ENCODE measurements at places on chromosomes 5 and 9.
A peak's percentile ranks its signal among the peaks of the same experiment; 100 is the strongest.

GRCh38 chr5:170523142-170523551 lies 19.3 kb downstream of the KCNIP1 start:
- peak; percentile 29 for DNase-seq

GRCh38 chr5:56840597-56840996 lies 25.2 kb downstream of the MAP3K1 start:
- no peak for DNase-seq

GRCh38 chr5:137649228-137649935 lies 86.5 kb downstream of the KLHL3 start:
- DNase-seq: peak; percentile 71

DNA sequence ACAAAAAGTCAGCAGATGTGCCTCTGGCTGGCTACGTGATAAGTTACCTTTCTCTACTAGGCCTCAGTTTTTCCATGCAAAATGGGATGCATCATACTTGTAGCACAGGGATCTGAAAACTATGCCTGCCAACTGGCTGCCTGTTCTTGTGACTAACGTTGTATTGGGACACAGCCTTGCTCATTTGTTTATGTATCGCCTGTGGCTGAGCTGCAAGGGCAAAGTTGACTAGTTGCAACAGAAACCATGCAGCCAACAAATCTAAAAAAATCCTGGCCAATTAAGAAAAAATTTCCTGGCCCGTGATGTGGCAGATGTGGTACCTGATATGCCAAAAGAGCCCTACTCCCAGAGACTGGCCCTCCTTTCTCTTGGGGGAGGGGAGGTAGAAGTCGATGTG lies 131.3 kb downstream of the SEC61B start:
- DNase-seq: peak; percentile 98

GRCh38 chr9:124765439-124765835 lies 5.7 kb downstream of the NR6A1 start:
- DNase-seq: no peak

GRCh38 chr5:169522851-169523250 lies 60.7 kb upstream of the SPDL1 start:
- no peak for DNase-seq

- DNase-seq: peak; percentile 27
Measured at GRCh38 chr5:157828944-157829639, 29.9 kb downstream of the CLINT1 start.

- DNase-seq: no peak
Measured at GRCh38 chr5:122937914-122938313, 92.5 kb downstream of the SNX24 start.

GRCh38 chr9:124006448-124007361 lies 4.9 kb upstream of the LHX2 start:
- no peak for DNase-seq

- no peak for DNase-seq
Measured at GRCh38 chr5:88396000-88396535, 127.4 kb upstream of the TMEM161B start.

DNA sequence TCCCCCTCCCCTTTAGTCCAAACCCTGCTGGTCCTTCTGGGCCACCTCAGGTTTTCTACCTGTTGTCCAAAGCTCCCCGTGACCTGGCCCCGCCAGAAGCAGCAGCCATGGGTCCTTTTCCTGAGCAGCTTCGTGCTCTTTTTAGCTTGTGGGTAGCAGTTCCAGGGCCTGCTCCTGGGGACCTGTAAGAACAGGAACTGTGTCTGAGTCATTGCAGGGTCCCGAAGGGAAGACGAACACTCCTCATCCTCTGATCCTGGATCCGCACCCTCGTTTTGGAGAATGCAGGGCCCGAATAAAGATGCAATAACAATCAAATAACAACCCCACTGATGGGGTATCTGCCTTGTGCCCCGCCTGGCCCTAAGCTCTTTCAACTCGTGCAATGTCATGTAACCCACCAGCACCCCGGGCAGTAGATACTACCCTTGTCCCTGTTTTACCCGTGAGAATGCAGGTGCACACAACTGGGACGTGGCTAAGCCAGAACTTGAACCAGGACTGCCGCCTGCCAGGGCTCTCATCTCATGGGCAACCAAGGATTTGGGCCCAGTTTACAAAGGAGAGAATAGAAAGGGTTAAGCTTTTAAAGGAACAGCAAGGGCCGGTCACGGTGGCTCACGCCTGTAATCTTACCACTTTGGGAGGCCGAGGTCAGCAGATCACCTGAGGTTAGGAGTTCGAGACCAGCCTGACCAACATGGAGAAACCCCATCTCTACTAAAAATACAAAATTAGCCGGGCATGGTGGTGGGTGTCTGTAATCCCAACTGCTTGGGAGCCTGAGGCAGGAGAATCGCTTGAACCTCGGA lies 33.2 kb downstream of the NEK6 start:
- DNase-seq: no peak

- DNase-seq: no peak
Measured at GRCh38 chr5:11981986-11982385, 77.7 kb upstream of the CTNND2 start.

GRCh38 chr9:86892576-86892975 lies 54.7 kb downstream of the GAS1 start:
- DNase-seq: no peak

- DNase-seq: no peak
Measured at GRCh38 chr9:132547436-132547835, 35.0 kb upstream of the BARHL1 start.

- DNase-seq: no peak
Measured at GRCh38 chr5:39202597-39203274, 16.6 kb downstream of the FYB1 start.

DNA sequence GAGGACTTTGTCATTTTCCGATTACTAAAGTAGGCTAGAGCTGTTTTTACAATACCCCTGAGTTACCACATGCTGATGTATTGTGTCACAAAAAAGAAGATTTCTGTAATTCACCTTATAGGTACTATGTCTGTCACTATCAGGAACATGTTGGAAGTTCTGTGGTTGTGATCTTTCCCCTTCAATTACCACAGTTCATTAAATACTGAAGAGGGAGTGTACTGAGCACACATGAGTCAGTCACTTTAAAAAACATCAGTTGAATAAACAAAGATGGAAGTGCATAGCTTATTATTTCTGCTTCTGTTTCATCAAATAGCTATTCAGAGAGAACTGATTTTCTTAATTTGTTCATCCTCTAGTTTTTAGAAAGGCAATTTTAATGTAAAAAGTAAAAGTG lies 31.7 kb downstream of the AP3S1 start:
- peak; percentile 20 for DNase-seq

DNA sequence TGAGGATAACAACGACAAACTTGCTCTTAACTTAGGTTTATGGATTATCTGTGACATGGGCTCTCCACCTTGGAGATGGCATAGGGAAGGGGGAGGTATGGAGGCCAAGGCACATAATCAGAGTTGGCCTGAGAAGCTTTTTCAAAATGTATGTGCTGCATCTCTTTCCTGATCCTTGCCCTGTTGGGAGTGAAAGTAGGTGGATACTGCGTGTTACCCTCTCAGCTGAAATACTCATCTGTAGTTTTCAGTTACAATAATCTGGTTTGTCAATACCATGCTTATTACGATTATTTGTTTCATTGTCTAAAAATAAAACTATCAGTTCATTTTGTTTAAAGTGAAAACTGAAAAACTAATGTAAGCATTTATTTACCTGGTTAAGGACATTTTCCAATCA lies 86.7 kb downstream of the SLC44A1 start:
- DNase-seq: no peak

GRCh38 chr9:90460220-90460619 lies 182.4 kb downstream of the DIRAS2 start:
- DNase-seq: no peak

GRCh38 chr5:81165493-81166119 lies 67.5 kb upstream of the CKMT2 start:
- peak; percentile 63 for DNase-seq

DNA sequence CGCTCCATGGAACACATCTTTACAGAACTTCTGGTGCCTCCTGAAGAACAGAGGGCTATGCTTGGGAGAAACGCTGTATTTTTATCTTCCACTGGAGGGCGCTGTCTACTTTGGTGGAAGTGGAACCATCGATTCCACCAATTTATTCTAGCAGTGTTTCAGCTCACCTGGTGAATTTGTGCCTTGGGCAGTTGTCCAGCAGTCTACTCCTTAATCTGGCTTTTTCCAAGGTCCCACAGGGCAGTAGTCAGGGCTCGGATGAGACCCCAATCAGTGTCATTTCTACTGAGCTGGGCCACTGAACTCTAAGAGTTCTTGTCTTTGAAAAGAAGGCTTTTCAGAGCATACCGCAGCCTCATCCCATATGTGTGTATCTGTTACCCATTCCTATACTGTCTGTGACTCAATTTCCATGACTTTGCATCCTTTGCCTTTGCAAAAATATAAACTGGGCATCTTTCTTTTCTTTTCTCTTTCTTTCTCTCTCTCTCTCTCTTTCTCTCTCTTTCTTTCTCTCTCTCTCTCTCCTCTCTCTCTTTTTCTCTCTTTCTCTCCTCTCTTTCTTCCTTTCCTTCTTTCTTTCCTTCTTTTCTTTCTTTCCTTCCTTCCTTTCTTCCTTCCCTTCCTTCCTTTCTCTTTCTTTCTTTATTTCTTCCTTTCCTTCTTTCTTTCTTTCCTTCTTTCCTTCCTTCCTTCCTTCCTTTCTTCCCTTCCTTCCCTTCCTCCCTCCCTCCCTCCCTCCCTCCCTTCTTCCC lies 138.4 kb upstream of the ZNF618 start:
- peak; percentile 62 for DNase-seq

DNA sequence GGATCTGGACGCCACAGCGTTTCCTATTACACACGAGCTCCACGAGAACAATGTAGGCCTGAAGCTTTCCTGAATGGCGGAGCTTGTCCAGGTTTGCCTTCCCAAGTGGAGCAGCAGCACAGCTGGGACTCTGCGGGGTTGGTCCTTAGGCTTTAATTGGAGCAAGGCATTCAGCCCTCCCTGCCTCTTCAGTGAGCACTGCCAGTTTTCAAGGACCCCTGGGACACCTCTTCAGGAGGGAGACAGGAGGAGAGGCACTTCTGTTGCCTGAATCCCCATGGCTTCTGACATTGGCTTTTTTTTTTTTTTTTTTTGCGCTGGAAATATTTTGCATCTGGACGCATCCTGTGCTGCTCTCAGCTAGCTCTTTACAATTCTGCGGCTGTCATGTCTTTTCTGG lies 179.4 kb downstream of the SEMA6A start:
- no peak for DNase-seq

- DNase-seq: peak; percentile 92
Measured at GRCh38 chr5:172283020-172283861, at the start of gene UBTD2. TSS of gene UBTD2 (minus strand) at chr5:172283764. CDS start at chr5:172283665, 99 bp downstream.

DNA sequence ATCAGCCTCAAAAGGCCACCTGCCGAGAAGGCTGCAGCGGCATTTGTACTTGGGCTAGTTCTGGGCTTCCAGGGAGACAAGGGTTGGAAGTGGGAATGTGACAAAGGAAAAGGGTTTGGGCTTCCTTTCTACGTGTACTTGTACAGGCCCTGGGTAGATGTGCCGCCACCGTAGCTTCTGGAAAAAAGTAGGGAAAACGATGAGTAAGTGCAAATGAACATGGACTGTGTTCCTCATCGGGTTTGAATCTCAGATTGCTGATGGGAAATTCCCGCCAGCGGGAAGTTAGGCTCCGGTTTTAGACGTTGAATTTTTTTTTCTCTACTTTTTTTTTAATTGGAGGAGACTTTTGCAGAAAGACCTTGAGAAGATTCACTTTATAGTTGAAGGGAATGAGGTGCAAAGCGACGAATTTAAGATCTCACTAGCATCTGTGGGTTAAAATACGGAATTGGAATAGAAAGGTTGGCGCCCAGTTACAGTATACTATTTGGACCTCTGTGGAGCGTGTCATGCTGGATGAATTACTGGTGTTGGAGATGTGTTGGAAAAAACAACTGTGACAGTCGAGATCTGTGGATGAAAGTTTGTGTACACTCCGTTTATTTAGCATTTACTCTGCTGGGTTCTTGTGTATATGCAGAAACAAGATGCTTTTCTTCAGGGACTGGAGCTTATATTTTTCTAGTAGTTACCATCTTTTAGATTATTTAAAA lies 1.2 kb downstream of the G3BP1 start:
- peak; percentile 77 for DNase-seq

DNA sequence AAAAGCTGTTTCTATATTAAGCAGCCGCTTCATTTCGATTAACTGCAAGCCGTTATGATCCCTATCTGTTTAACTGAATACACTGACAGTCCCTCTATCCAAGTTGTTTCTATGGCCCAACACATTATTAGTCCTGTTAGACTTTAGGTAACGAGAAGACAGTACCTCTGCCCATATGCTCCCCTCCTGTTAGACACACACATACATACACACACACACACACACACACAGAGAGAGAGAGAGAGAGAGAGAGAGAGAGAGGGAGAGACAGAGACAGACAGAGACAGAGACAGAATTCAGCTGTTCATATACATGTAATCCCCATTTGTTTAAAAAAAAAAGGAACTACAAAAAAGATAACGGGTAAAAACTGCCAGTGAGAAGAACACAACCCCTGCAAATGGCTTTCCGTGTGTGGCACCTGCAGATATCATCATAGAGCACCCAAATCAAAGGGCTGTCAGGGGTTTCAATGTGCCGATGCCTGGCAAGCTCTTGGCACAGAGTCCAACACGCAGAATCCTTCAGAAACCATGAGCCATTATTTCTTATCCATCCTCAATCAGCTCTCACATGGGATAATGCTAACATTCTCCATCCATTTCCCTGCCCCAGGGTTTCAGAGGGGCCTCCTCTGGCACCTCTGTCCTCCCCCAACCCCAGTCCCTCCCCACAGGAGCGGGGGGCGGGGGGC lies 144.0 kb downstream of the MYO10 start:
- DNase-seq: no peak

GRCh38 chr5:52132053-52132452 lies 655.7 kb upstream of the ITGA1 start:
- DNase-seq: no peak

GRCh38 chr9:9998491-9999287 lies 614.1 kb downstream of the PTPRD start:
- peak; percentile 1 for DNase-seq

- DNase-seq: no peak
Measured at GRCh38 chr5:126341906-126342630, 81.1 kb upstream of the GRAMD2B start.

GRCh38 chr9:105503881-105504280 lies 54.0 kb upstream of the FKTN start:
- DNase-seq: peak; percentile 18

DNA sequence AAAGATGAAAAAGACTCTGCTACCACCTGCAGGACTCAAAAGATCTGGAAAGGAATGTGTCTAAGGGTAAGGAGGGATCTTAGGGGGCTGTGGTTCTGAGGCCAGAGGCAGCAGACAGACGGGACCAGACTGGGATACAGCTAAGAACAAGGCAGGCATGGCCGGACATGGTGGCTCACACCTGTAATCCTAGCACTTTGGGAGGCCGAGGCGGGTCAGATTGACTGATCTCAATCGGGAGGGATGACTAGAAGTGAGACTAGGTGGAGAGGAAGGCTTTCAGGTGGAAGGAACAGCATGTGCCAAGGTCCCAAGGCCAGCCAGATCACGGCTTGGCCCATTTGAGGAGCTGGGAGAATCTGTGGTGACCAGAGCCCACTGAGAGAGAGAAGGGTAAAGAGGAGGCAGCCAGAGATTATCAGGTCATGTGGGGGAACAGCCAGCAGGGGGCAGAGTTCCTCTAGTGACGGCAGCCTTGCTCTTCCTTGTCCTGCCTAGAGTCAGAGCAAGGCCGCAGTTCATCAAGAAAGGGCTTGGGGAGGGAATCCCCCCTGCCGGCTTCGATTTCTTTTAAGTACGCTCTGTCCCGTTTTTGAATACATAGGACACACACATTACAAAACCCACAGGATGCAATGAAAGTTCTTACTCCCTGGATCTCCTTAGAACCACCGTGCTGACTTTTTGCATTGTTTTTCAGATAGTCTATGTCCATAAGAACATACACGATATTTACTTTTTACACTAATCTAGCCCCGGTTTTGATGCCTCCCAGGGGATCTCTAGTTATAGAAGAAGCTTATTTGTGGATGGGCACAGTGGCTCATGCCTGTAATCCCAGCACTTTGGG lies 2.6 kb upstream of the OLFML2A start:
- peak; percentile 72 for DNase-seq

GRCh38 chr5:135714126-135714894 lies 120.2 kb upstream of the SLC25A48 start:
- DNase-seq: peak; percentile 15
